Mesenteric fat pad (tissue), 1 donor: ENCODE measurements at places on chromosomes 6 and 20. TPM values are rescaled to one million over a fixed set of nuclear protein-coding genes. Genes with fewer than 3 reads are reported as not detected.

DNA sequence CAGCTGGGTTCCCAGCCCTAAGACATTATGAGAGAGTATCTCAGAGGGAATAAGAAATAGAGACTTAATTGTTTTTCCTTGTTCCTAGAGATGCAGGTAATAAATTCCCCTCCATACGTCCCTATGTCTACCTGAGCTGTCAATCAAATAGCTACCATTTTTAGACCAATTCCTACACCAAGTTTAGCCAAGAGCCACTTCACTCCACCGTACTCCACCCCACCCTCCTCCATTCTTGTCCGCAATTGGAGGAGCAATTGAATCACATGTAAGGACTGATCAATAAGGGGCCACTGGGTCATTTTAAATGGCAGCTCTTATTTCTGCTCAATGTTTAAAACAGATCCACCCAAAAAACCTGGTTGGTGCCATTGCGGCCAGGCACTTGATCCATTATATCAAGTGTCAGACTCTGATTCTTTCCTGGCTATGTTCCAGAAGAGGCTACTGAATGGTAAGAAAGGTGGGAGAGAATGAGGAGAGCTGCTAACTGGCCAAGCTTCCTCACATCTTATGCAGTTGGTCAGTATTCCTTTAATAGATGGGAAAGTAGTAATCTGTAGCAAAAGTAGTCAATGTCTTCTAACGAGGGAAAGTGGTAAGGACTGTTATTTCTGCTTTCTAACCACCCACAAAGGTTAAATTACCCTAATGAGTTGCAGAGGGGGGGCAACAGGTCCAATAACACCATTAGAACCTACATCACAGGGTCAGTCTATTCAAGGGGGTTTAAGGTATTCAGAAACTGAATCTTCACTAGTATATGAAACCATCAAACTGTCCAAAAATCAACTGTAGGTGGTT is 34.1 kb downstream of the ARHGAP18 start:
- DNase-seq: no peak

DNA sequence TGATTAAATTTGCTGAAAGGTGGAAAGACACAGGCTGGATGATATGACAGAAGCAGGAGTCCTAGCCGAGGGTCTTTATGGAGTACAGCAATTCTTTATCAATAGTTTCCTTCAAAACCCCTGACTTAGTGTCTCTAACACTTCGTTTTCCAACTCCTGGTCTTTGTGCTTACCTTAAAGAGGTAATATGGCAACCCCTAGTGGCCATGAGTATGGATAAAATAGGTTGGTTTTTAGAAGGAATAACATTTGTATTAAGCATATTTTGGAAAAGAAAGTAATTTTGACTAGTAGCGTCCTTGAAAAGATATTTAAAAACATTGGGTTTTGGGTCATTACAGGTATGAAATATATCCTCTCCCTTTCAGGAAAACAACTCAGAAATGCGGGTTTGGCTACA is 51.9 kb downstream of the VGLL2 start:
- no peak for DNase-seq

MCCD1 gene
- total RNA-seq: not detected

DNA sequence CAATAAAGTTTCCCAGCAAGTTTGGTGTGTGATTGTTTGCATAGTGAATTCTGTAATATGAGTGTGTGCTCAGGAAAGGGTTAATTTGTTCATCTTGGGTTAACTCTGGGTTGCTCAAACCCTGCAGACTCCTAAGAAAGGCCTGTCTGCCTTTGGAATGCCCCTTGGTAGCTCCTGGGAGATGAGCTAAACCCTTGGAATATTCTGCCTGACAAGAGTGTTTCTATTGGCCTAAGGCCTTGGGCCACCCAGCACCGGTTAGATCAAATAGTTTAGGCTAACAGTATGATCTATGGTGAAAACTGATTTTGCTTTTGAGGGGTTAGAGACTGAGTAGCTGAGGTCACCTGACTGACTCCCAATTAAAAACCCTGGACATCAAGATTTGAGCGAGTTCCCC is 248.3 kb downstream of the GRM1 start:
- no peak for DNase-seq

GRCh38 chr6:163661272-163661671 is 246.8 kb downstream of the QKI start:
- no peak for DNase-seq

- DNase-seq: no peak
These were observed 43.4 kb downstream of the SLC22A3 start for GRCh38 chr6:160391419-160392116.

SLC35D3 gene
- total RNA-seq: not detected

GRCh38 chr20:47125508-47125757 is 230.8 kb downstream of the EYA2 start:
- DNase-seq: no peak

DNA sequence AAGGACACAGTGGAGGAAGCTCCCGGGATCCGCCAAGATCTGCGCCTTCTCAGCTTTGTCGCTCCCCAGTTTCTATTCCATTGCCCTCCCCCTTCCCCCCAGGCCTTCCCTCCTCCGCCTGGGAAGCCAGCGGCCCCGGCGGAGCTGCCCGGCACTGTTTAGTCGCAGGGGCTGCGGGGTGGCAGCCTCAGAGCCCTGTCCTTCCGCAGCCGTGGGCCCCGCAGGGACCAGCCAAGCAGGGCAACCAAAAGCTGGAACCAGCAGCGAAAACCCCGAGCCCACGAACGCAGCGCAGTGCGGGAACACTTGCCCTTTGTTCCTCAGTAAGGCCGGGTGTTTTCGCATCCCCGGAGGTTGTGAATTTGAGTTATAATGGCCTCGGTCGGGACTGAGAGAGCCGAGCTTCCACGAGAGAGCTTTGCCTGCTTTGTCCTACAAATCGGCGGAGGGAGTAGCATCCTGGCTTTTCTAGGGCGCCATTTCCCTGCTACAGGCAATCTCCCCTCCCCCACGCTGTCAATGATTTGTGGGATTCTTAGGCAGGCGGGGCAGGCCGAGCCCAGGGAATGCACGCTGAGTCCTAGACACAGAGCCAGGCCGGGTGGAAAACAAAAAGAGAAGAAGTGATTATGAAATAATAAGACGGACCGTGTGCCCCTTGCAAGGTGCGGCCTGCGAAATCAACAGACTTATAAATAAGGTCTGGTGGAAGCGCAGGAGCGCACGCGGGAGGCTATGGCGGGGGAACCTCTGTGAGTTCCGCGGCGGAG is 4.0 kb upstream of the TUBB2B start:
- DNase-seq: no peak

STX16 gene
- total RNA-seq: 44.9 TPM

- no peak for DNase-seq
These were observed 600.4 kb downstream of the RFPL4B start for GRCh38 chr6:112947507-112947906.

DNA sequence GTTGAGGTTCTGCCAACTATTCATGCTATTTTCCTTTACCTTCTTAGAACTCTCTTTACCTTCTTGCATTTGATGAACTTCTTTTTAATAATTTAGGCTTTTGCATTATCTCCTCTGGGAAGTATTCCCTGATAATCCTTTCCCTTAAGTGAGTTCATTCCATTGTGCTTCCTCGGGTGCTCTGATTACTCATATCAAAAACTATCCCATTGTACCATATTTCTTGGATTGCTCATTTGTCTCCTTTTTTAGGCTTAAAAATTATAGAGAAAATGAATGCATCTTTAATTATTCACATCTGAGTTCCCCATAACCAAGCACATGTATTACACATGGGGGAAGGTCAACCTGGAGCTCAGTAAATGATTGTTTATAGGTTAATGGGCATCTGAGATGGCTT is 2.5 kb downstream of the CALHM4 start:
- no peak for DNase-seq

GRCh38 chr6:151036869-151037680 is 171.6 kb downstream of the MTHFD1L start:
- no peak for DNase-seq

DNA sequence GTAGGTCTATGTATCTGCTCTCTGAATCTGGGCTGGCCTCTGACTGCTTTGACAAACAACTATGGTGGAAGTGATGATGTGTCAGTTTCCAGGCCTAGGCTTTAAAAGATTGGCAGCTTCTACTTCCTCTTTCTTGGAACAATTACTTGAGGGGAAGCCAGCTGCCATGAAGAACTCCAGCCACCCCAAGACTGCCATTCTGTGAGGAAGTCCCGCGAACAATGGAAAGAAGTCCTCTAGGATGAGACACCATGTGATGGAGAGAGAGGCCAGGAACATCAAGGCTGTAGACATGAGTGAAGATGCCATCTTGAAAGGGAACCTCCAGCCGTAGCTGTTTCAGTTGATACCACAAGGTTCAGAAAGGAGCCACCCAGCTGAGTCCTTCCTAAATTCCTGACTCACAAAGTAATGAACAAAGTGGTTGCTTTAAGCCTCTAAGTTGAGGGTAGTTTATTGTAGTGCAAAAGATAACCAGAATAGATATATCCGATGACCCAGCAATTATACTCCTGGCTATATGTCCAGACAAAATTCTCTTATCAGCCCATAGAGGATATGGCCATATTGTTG is 15.3 kb upstream of the TCF15 start:
- DNase-seq: no peak

DNA sequence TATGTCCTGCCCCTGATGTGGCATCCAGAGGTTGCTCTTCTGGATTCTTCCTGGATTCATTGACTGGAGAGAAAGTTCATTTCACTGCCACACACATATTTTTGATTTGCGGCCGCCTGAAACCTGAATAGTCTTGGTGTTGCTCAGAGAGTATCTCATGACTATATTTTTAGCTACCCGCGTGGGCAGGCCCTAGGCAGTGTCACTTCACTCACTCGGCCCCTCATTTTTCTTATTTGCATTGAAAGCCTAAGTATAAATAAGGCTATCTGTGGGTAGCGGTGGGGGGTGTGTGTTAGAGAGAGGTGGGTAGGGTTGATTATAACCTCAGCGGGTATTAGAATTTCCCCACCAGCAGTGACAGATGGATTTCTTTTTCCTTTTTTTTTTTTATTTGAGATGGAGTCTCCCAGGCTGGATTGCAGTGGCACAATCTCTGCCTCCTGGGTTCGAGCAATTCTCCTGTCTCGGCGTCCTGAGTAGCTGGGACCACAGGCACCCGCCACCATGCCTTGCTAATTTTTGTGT is 113.5 kb downstream of the JARID2 start:
- DNase-seq: no peak

- DNase-seq: no peak
These were observed 106.4 kb downstream of the PPP1R14C start for GRCh38 chr6:150249261-150249660.

GRCh38 chr20:47033665-47034064 is 139.0 kb downstream of the EYA2 start:
- DNase-seq: no peak

GRCh38 chr20:55597526-55597925 is 407.8 kb downstream of the CBLN4 start:
- no peak for DNase-seq

GRCh38 chr6:133241086-133241900 is at the start of gene EYA4:
EYA4 (plus strand) TSS chr6:133241357; CDS start chr6:133274781, 33,424 bp downstream.
- no peak for DNase-seq

- no peak for DNase-seq
These were observed 70.5 kb upstream of the HMGN3 start for GRCh38 chr6:79305020-79305419.

NRM gene
- total RNA-seq: 7.3 TPM

OR2H2 gene
- not detected for total RNA-seq

C6orf58 gene
- total RNA-seq: not detected

DNA sequence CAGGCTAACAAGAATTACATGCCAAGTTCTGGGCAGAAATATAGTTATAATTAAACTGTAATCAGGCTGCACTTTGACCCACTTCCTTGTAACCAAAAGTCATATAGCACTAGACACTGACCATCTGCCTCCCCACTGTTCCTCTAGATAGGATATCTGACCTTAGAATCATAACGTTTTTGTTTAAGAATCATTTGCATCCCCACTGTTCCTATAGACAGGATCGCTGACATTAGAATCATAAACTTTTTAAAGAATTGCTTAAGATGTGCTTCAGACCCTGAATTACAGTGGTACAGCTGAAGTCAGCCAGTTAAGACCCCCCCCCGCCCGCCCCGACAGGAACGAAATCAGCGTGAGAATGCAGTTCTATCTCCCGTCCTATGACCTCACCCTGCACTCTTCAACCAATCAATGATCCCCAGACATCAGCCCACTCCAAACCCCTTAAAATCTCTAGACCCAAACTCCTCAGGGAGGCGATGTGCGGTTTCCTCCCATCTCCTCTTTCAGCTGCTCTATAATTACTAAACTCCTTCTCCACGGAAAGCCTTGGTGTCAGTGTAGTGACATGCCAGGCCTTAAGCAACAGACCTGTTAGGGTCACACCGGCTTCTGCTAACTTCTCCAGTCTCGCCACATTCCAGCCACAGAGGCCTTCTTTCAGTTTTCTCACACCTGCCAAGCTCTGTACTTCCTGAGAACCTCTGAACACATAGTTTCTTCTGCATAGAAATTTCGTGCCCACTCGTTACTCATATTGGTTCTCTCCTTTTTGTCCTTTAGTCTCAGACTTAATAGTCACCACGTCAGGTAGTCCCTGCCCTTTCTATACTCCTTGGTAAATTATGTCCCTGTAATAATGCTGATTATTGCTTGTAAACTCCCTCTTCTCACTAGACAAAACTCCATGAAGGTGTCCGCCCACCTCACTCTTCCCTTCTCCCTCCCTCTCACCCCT is 93.5 kb downstream of the DTNBP1 start:
- DNase-seq: no peak

BPIFB2 gene
- not detected for total RNA-seq

DEFB132 gene
- total RNA-seq: 1.5 TPM

DNA sequence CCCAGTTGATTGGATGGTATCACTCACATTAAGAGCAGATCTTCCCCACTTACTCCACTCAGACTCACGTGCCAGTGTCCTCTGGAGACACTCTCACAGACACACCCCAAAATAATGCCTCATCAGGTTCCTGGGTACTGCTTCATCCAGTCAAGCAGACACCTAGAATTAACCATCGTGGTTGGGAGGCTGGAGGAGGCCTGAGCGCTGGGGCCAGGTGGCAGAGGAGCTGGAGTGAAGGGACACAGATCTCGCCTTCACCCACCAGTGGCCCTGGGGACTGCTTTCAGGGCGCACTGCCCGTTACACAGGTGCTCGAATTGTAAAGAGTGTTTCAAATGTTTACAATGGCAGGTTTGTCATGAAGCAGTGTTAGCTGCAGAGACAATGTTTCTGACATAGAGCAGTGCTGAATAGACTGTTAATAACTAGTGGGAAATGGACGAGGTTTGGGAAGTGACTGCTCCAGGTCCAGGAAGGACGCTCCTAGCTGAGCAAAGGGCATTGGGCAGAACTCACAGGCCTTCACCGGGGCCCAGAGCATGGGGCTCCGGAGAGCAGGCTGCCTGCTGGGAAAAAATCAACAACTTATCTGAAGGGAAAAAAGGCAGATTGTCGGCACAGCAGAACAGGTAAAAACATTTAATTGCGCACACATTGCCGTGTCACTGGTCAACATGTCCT is 38.4 kb downstream of the TMEM242 start:
- peak; percentile 68 for DNase-seq

GRCh38 chr6:37021356-37022129 is 16.1 kb downstream of the FGD2 start:
- DNase-seq: no peak

GRIK2 gene
- not detected for total RNA-seq

DNA sequence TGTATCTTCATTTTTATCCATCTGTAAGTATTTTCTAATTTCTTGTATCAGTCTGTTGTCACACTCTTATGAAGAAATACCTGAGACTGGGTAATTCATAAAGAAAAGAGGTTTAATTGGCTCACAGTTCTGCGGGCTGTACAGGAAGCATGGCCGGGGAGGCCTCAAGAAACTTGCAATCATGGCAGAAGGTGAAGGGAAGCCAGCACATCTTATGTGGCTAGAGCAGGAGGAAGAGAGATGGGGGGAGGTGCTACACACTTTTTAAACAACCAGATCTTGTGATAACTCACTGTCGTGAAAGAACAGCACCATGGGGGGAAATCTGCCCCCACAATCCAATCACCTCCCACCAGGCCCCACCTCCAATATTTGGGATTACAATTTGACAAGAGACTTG is 10.9 kb upstream of the BCKDHB start:
- DNase-seq: no peak

HLA-DQA1 gene
- 12.7 TPM for total RNA-seq
